Heart right ventricle (tissue), 16 donors: ENCODE measurements at places on chromosomes 5 and 9. TPM values are rescaled to one million over a fixed set of nuclear protein-coding genes. Genes with fewer than 3 reads are reported as not detected.

DNA sequence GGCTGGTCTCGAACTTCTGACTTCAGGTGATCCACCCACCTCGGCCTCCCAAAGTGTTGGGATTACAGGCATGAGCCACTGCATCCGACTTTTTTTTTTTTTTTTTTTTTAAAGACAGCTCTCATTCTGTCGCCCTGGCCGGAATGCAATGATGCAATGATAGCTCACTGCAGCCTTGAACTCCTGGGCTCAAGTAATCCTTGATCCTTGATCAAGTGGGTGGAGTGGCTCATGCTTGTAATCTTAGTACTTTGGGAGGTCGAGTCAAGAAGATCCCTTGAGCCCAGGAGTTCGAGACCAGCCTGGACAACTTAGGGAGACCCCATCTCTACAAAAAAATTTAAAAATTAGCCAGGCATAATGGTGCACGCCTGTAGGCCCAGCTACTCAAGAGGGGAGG is 8.1 kb downstream of the SEC24A start:
- H3K4me1 ChIP-seq, result peaks cover 25% of the 10 kb centered on the region
- H3K36me3 ChIP-seq, result peaks cover 37% of the 10 kb centered on the region
- no peak overlapping the region for H3K27ac ChIP-seq
- H3K27me3 ChIP-seq, result no peaks in the 10 kb centered on the region
- DNase-seq, result no peak
- H3K4me3 ChIP-seq, result no peak overlapping the region

GRCh38 chr5:11177999-11178711 is 417.1 kb upstream of the DAP start:
- DNase-seq, result no peak
- H3K27ac ChIP-seq, result no peak overlapping the region
- H3K27me3 ChIP-seq, result no peaks in the 10 kb centered on the region
- H3K4me1 ChIP-seq, result no peaks in the 10 kb centered on the region

GRCh38 chr5:168039566-168040248 is 251.7 kb upstream of the WWC1 start:
- no peaks in the 10 kb centered on the region for H3K36me3 ChIP-seq
- H3K4me3 ChIP-seq, result no peak overlapping the region
- no peak for DNase-seq
- no peaks in the 10 kb centered on the region for H3K4me1 ChIP-seq

- no peaks in the 10 kb centered on the region for H3K36me3 ChIP-seq
- no peaks in the 10 kb centered on the region for H3K27me3 ChIP-seq
- H3K27ac ChIP-seq, result no peak overlapping the region
- H3K4me3 ChIP-seq, result no peak overlapping the region
Measured at GRCh38 chr5:14081791-14082190, 61.4 kb upstream of the TRIO start.

GRCh38 chr5:172903790-172904189 is 55.4 kb upstream of the RPL26L1 start:
- H3K27ac ChIP-seq, result peak overlapping the region; percentile 81
- H3K4me1 ChIP-seq, result peaks cover 53% of the 10 kb centered on the region
- no peak overlapping the region for H3K4me3 ChIP-seq
- no peaks in the 10 kb centered on the region for H3K36me3 ChIP-seq
- no peaks in the 10 kb centered on the region for H3K27me3 ChIP-seq

- H3K27ac ChIP-seq, result no peak overlapping the region
- no peak for DNase-seq
- no peaks in the 10 kb centered on the region for H3K27me3 ChIP-seq
- no peak overlapping the region for H3K4me3 ChIP-seq
Measured at GRCh38 chr5:142073362-142073988, 35.1 kb upstream of the NDFIP1 start.

GRCh38 chr9:130138171-130138653 is 34.0 kb upstream of the NCS1 start:
- peaks cover 27% of the 10 kb centered on the region for H3K36me3 ChIP-seq
- peak; percentile 38 for DNase-seq
- no peaks in the 10 kb centered on the region for H3K27me3 ChIP-seq
- H3K4me1 ChIP-seq, result peaks cover 30% of the 10 kb centered on the region
- H3K27ac ChIP-seq, result peak overlapping the region; percentile 62

DNA sequence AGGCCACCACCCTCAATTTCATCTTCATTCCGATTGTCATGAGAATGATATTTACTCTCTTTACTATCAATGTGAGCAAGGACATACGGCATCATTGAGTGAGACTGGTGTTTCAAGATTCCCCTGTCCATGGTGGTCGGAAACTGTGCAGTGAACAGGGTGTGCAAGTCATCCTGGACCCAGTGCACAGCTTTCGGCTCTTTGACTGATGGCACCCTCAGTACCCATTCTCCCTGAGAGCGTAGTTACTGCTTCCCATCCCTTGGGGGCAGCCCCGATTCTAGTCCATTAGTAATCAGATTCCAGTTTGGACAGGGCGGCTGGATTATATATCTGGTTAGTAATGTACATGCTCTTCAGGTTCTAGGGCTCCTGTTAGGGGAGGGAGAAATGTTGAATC is 61.7 kb upstream of the SUB1 start:
- no peaks in the 10 kb centered on the region for H3K4me1 ChIP-seq
- no peak overlapping the region for H3K27ac ChIP-seq
- no peaks in the 10 kb centered on the region for H3K36me3 ChIP-seq
- no peaks in the 10 kb centered on the region for H3K27me3 ChIP-seq
- no peak for DNase-seq

DNA sequence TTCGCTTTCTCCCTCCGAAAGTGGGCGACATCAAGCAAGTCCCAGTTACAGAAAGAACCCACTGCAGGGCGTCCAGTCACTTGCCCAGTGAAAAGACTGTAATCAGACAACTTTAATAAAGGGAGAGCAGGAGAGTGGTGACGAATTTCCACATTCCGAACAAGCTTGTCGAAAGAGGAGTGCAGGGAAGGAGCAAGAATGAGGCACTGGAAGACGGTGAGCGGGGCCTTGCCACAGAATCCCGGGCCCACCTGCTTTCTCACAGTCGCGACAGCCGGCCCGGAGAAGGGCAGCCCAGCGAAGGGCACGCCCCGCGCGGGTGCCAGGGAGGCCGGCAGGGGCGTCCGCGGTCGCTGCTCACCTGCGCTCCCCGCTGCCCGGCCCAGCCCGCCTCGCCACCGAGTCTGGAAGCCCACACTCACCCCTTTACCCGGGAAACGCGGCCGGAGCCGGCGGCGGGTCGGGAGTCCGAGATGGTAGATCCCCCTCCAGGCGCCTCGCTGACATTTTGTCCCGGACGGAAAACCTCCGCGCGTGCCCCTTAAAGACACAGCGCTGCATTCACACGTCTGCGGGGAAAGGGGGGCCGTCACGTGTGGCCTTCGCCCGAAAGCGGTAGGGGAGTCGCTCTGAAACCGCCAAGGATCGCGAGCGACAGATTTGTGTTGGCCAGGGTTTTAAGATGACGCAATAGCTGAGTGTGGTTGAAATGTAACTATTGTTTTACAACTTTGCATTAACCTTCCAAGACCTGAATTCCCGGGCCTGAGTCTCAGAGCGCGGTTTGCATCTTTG is at the start of gene ZBED3:
Gene ZBED3 (minus strand): TSS at position 597 of the 795 bp plus-strand sequence. CDS start 9,407 bp downstream, outside the sequence.
- peak; percentile 64 for DNase-seq
- H3K27ac ChIP-seq, result peak within 1 kb of the TSS; percentile 90
- no peaks in the 10 kb centered on the region for H3K27me3 ChIP-seq
- H3K4me3 ChIP-seq, result peak within 1 kb of the TSS; percentile 69

Gene NOP16
- 19.0 TPM for total RNA-seq

Gene IL4
- total RNA-seq, result not detected

Gene PRLR
- 0.26 TPM for total RNA-seq

Gene PCDHGA12
- total RNA-seq, result 7.0 TPM

Gene LHFPL2
- total RNA-seq, result 5.4 TPM

Gene LEAP2
- total RNA-seq, result 1.1 TPM

Gene CNTNAP3B
- total RNA-seq, result 8.7 TPM
